Anterior cingulate cortex (tissue), 58 donors: ENCODE measurements at places on chromosomes 11 and 22.

- no peak for DNase-seq
Measured at GRCh38 chr11:73995731-73996130, 13.1 kb upstream of the UCP2 start.

- peak; percentile 43 for DNase-seq
Measured at GRCh38 chr22:19974268-19974861, 32.7 kb upstream of the TXNRD2 start.

GRCh38 chr11:15055620-15056356 is 17.6 kb upstream of the CALCB start:
- DNase-seq = no peak

DNA sequence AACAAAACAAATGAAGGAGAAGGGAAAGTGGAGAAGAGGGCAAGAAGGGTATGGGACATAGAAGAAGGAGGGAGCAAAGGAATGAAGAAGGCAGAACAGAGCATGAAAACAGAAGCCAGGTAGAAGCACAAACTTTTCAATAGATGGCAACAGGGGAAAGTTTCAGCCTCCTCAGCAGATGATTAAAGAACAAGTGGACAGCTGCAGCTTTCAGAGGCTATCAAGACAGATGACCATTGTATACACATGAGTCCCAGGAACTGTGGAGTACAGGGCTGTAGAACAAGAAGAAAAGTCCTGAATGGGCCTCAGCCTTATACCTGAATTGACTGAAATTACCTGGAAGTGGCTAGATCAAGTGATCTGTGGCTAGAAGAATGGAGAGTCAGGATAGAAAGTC is 62.0 kb upstream of the FIBIN start:
- no peak for DNase-seq

- no peak for DNase-seq
Measured at GRCh38 chr11:119486691-119487259, 63.8 kb upstream of the THY1 start.

GRCh38 chr22:33401291-33401690 is 343.1 kb upstream of the SYN3 start:
- DNase-seq = no peak

DNA sequence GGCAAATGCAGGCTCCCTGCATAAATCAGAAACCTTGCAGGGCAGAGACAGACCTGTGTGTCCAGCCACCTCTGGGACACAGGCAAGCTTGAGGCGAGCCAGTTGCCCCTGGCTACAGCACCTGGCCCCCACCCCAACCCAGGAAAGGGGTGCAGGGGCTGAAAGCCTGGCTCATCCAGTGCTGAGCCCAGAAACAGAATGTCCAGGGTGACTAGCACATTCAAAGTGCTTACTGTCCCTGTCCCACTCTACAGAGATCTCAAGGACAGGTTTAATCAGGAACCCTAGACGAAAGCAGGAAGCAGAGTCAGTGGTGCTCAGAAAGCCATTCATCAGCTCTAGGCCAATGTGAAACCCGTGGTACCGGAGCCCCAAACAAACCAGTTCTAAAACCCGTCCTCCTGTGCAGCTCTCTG is 31.9 kb downstream of the PLEKHA7 start:
- no peak for DNase-seq

DNA sequence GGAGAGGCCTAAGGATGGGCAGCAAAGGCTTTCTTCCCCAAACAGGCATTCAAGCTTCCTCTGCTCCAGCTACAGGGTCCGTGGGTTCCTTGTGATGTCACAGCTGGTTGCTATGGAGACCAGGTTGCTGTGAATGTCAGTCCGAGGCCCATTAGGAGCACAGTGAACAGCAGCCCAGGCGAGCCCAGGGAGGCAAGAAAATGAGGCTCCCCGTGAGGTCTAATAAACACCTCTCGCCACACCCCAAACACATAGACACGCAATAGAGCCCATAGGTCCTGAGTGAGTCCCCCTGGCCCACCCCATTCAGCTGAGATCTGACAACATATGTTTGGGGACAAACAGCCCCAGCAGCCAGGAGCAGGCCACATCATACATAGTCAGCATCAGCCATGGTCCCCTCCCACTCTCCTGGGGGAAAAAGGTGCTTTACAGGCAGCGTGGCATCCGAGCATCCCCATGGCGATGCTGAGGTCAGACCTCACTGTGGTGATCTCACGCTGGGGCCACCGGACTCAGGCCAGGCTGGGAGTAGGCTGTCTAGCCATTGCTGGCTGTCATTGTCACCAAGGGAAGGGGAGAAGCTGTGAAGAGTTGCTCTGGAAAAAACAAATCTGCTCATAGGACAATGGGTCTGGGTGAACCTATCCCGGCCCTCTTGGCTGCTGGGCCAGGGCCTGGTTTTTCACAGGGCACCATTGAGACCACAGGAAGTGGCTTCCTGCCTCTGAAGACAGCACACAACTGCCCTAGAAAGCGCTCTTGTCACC is 23.1 kb upstream of the TP53I11 start:
- no peak for DNase-seq

GRCh38 chr22:44205516-44206329 is 25.0 kb downstream of the PARVG start:
- DNase-seq = no peak

DNA sequence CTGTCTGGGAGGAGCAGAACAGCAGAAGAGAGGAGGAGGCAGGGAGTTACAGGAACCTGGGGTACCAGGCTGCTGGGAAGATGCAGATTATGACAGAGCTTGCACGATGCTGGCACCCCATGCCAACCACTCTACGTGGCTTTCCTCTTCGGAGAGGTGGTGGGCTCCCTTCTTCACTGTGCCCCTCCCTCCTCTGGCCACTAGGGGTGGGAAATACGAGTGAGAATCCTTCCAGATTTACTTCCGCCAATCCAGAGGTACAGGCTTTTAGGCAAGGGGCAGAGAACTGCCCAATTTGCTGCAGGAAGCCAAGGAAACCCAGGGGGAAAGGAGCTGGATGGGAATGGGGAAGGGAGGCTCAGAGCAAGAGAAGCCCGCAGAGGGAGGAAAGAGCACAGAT is 12.3 kb downstream of the HYOU1 start:
- no peak for DNase-seq

DNA sequence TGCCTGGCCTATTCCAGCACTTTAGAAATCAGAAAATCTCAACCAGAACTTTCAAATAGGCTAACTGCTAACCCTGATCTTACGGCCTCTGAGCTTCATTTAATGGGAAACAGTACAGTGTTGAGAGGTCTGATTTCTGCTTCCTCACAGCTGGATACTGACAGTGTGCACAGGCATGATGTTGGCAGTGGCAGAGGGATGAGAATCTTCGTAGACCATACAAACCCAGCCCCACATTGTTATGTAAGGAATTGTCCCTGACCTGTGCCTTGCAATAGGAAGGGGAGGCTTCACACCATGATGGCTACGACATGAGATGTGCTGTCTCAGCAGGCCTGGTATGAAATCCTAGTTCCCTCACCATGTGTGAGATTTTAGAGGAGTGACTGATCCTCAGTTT is 49.0 kb downstream of the CD44 start:
- DNase-seq = no peak

DNA sequence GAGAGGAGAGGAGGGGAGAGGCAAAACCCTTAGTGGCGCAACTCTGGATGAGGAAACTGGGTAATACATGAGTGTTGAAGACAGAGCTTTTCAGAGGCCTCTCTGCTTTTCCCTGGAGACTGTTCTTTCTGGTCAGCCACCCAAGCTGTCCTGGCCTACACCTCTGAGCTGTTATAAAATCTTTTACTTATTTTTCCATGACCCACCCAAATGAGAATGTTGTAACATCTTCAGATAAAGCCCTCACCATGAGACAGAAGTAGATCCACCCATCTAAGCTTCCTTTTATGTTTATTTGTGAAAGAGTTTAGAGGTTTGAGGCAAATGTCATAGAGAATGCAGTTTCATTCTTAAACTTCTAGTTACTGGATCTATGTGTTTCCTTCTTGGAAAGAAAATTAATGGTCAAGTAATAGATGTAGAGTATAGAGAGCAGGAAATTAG is 20.3 kb upstream of the APLP2 start:
- no peak for DNase-seq

GRCh38 chr22:23762842-23763578 is at the start of gene C22orf15:
TSS of gene C22orf15 (plus strand) at chr22:23762990. CDS start at chr22:23763307, 317 bp downstream.
- DNase-seq = no peak

DNA sequence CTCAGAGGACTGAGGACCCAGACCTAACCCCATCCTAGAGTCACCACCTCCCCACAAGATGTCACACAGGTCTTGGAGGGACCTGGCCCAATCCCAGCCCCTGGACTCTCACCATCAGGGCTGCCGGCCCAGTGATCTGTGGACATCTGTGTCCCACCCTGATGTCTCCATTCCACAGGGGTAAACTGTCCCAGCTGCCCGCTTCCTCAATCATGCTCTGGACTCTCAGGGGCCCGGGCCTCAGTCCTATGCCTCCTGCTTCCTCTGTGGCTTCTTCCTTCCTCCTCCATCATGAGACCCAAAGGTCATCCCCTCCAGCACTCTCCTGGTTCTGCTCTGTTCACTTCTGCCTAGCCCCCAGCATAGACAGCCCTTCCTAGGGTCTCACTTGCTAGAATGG is 32.2 kb downstream of the ARAP1 start:
- no peak for DNase-seq

DNA sequence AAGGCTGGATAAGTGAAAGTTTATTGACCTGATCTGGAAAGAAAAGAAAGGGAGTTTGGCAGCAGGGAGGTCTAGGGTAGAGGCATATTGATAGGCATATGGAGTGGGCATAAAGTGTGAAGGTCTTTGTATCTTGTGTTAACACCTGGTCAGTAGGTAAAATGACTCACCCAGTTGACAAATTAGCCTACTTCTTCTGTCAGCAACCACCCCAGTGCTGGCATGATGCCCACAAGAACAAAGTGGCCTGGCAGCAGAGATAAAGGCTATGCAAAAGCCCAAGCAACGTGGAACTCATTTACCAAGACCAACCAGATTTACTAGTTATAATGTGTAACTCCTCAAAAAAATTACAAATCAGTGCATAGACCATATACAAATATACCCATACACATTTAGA is 4.9 kb downstream of the OR10A3 start:
- DNase-seq = no peak

DNA sequence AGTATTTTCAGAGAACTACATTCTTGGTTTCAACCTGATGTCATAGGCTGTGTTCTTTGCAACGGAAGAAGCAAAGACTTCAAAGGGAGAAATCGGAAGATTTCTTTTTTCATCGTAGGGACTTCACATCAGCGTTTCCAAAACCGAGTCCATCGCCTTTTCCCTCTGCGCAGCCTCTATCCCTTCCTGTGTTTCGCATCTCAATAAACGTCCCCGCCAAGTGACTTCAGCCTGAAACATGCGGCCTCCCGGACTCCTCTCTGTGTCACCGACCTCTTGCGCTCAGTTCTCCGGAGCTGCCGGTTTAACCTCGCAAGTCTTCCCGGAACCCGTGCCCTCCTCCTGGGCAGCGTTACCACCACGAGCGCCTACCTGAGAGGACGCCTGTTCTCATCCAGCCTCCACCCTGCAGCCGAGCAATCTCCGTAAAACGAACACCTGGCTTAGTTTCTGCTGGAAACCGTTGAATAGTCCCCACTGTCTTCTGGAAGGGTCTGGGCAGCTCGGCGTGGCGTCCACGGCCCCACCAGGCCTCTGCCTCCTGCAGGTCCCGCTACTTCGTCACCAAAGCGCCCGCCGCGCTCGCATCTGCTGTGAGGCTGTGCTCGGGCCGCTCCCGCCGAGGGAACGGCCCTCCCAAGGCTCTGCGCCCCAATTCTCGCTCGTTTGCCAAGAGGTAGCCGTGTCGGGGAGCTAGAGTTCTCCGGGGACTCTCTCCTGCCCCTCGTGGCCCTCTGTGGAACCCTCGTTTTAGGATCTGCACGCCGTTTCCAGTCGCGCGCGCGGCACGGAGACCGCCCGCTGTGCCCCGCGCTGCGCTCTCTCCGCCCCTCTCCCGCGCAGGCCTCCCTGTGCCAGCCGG is at the start of gene GLB1L3:
Gene GLB1L3, plus strand, starts transcription at position 846 of the 862 bp plus-strand sequence. CDS start 362 bp downstream, outside the sequence.
- no peak for DNase-seq
